HepG2 (cell line): ENCODE measurements at places on chromosomes 5 and 9. TPM values are rescaled to one million over a fixed set of nuclear protein-coding genes. Genes with fewer than 3 reads are reported as not detected.
A peak's percentile ranks its signal among the peaks of the same experiment; 100 is the strongest.

Gene PCDHAC2
- total RNA-seq = not detected in 2 replicates

Gene FRMD3
- 7.7 and 9.6 TPM in 2 replicates for total RNA-seq

Gene GRXCR2
- not detected in 2 replicates for total RNA-seq

DNA sequence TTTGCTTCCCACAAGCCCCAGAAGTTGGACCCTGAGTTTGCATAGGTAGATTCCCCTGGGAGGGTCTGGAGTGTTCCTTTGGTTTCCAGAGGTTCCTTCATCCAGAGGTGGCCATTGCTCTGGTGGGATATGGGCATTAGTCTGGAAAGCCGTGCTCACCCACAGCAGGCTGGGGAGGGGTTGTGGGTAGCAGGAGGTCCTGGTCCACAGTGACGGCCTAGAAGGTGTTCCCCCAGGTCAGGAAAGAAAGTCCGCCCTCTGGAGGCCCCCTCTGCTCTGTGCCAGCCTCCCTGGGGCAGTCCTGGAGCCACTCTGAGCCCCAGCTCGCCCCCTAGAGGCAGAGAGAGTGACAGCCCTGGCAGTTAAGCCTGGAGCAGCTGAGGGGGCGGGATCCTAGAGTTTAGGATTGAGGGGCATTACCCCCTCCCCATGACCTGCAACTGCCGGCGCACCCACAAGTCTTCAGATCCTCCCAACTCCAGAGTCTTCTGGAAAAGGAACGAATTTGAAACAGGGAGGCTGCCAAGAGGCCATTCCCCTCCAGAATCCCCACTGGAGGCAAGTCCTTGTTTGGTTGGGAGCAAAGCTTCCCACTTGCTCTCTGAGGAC is 36.8 kb downstream of the NDST1 start:
- H3K4me3 ChIP-seq = no peak overlapping the region; the same call in 1 of the 2 replicates
- peaks cover 13% of the 10 kb centered on the region; the same call in 1 of the 2 replicates for H3K36me3 ChIP-seq
- peak; percentile 80 for DNase-seq
- peak overlapping the region; percentile 89 for H3K27ac ChIP-seq
- peaks cover 54% of the 10 kb centered on the region for H3K4me1 ChIP-seq

DNA sequence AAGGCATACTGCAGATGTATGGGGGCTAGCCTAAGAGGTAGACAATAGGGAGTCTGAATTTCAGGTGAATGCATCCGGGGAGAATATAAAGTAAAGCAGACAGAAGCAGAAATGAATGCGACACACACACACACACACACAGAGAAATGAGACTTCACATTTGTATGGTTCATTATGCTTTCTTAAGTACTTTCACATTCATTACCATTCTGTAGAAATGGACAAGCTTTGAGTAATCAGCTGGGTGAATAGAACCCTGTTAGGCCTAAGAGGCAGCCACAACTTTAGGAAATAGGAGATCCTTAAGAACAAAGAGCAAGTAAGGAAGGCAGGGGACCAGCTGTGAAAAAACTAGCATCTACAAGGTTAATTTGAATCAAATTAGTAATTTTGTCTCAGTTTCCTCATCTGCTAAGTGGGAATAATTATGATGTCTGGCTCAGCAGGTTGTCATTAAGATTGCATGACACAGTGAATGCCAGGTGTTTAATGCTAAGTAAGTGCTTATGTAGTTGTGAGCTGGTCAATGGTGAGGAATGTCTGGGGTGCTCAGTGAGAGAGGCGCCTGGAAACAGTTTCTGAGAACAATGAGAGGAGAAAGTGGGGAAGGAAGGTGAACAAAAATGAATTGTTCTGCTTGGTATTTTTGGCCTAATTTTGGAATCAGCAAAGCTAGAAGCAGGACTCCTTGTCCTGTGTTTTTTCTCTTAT is 265.8 kb upstream of the CLINT1 start:
- no peaks in the 10 kb centered on the region for H3K4me1 ChIP-seq
- H3K4me3 ChIP-seq = no peak overlapping the region
- no peaks in the 10 kb centered on the region for H3K27me3 ChIP-seq
- no peak overlapping the region for H3K27ac ChIP-seq
- DNase-seq = no peak

DNA sequence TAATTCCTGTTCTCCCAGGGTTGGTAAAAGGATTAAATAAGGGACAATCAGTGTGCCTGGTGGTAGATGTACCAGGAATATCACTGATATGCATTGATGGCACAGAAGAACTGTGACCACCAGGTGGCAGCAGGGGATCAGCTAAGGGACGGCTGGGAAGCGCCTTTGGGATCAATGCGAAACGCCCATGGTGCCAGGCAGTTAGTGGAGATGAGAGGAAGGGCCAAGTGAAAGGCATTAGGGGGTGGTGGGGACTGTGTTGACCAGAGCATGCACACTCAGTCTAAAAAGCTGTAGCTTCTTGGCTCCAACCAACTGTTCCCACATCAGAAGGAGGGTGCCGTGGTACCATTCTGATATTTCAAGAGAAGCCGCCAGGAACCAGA is 55.6 kb downstream of the ARHGEF37 start:
- H3K4me3 ChIP-seq = no peak overlapping the region
- H3K4me1 ChIP-seq = peaks cover 27% of the 10 kb centered on the region
- H3K27me3 ChIP-seq = no peaks in the 10 kb centered on the region
- H3K27ac ChIP-seq = no peak overlapping the region
- DNase-seq = peak; percentile 63

GRCh38 chr5:79702606-79703380 is 13.2 kb downstream of the CMYA5 start:
- H3K27me3 ChIP-seq = no peaks in the 10 kb centered on the region
- H3K27ac ChIP-seq = no peak overlapping the region
- H3K36me3 ChIP-seq = no peaks in the 10 kb centered on the region
- peak; percentile 10 for DNase-seq

Gene APC
- 19.0 and 19.4 TPM in 2 replicates for total RNA-seq

Gene SV2C
- not detected in 2 replicates for total RNA-seq

GRCh38 chr9:92480986-92481633 is 1.2 kb downstream of the ASPN start:
- H3K27ac ChIP-seq = no peak overlapping the region
- no peaks in the 10 kb centered on the region for H3K36me3 ChIP-seq
- H3K4me1 ChIP-seq = peaks cover 13% of the 10 kb centered on the region
- DNase-seq = no peak
- no peaks in the 10 kb centered on the region for H3K27me3 ChIP-seq

Gene C9orf153
- 0.44 TPM in 1 of 2 replicates, not detected in the other for total RNA-seq

Gene GRM6
- total RNA-seq = not detected in 2 replicates

GRCh38 chr9:72039532-72039931 is 20.9 kb downstream of the C9orf57 start:
- H3K4me1 ChIP-seq = peaks cover 39% of the 10 kb centered on the region
- H3K4me3 ChIP-seq = no peak overlapping the region

- no peak overlapping the region for H3K4me3 ChIP-seq
- H3K36me3 ChIP-seq = no peaks in the 10 kb centered on the region
- peaks cover 18% of the 10 kb centered on the region for H3K4me1 ChIP-seq
Measured at GRCh38 chr5:149215478-149216090, 56.1 kb upstream of the AFAP1L1 start.

GRCh38 chr5:139668064-139668880 is 20.1 kb downstream of the CXXC5 start:
- H3K4me3 ChIP-seq = no peak overlapping the region
- no peak overlapping the region for H3K27ac ChIP-seq
- peaks cover 66% of the 10 kb centered on the region for H3K4me1 ChIP-seq
- H3K27me3 ChIP-seq = no peaks in the 10 kb centered on the region
- peaks cover 5% of the 10 kb centered on the region; the same call in 1 of the 2 replicates for H3K36me3 ChIP-seq

Gene ATG12
- total RNA-seq = 45.1 and 46.4 TPM in 2 replicates

Gene FABP6
- total RNA-seq = not detected in 2 replicates

DNA sequence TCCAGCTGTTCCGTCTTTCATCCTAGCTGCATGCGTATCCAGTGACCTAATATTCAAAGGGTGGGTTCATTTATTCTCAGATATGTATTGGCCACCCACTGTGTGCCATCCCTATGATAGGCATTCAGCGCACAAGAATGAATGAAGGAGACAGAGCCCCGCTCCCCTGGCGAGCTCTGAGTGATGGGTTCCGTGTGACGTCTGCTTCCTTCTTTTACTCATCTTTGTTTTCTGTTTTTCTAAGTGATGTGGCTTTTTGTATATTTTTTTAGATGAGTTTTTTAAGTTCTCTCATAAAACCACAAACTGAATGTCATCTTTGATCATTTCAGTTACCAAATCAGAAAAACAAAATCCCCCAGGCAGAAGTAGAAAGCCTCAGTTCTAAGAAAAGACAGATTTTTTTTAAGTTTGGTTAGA is 168.3 kb upstream of the OTULINL start:
- no peaks in the 10 kb centered on the region for H3K4me1 ChIP-seq
- no peak for DNase-seq
- peaks cover 67% of the 10 kb centered on the region; the same call in 2 of the 3 replicates for H3K36me3 ChIP-seq
- H3K27me3 ChIP-seq = no peaks in the 10 kb centered on the region
- no peak overlapping the region for H3K4me3 ChIP-seq

GRCh38 chr5:81768935-81769452 is 18.1 kb upstream of the SSBP2 start:
- peak; percentile 3 for DNase-seq
- no peak overlapping the region for H3K27ac ChIP-seq
- H3K4me1 ChIP-seq = no peaks in the 10 kb centered on the region
- H3K4me3 ChIP-seq = no peak overlapping the region
- H3K36me3 ChIP-seq = no peaks in the 10 kb centered on the region

DNA sequence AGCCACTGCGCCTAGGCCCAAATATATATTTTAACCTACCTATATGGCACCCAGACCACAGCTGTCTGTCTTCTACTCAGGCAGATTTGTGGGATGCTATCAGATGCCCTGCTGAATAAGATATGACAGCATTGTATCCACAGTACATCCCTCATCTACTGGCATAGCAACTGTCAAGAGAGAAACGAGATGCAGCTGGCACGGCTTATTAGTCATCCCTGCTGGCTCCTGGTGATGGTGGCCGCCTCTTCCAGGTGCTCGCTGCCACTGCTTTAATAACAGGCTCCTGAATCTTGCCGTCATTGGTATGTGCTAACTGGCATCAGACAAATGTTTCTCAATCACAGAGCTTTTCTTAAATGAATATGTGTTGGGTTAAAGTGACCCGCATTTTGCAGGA is 34.0 kb downstream of the B4GALT1 start:
- H3K27me3 ChIP-seq = no peaks in the 10 kb centered on the region
- H3K4me1 ChIP-seq = peaks cover 22% of the 10 kb centered on the region
- H3K4me3 ChIP-seq = no peak overlapping the region
- no peak overlapping the region for H3K27ac ChIP-seq

Gene TAF11L10
- not detected in 2 replicates for total RNA-seq

- no peak overlapping the region for H3K4me3 ChIP-seq
- no peaks in the 10 kb centered on the region for H3K27me3 ChIP-seq
- H3K4me1 ChIP-seq = no peaks in the 10 kb centered on the region
Measured at GRCh38 chr5:177336112-177336511, 15.4 kb downstream of the LMAN2 start.

Gene CATSPER3
- 0.14 and 0.33 TPM in 2 replicates for total RNA-seq

Gene C9orf50
- total RNA-seq = not detected in 2 replicates

DNA sequence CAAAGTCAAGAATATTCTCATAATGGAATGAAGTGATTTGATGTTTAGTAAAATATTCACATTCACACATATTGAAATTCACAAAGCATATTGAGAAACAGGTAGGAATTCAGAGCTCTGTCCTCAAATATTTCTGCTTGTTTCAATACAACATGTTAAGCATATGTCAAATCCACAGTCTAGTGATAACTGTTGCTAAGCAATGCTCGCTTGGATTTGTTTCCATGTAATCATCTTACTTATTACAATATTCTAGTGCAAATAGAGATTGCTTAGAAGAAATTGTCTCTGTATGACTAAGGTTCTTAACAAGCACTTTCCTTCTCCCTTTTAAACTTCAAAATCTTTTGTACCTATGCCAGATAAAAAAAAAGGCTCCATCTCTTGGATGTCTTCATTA is 995.7 kb downstream of the CDH18 start:
- no peaks in the 10 kb centered on the region for H3K4me1 ChIP-seq
- H3K36me3 ChIP-seq = no peaks in the 10 kb centered on the region
- H3K27me3 ChIP-seq = no peaks in the 10 kb centered on the region
- DNase-seq = no peak
- no peak overlapping the region for H3K27ac ChIP-seq

Gene ZNF618
- total RNA-seq = 0.06 and 0.07 TPM in 2 replicates

GRCh38 chr9:72772661-72773060 is 180.2 kb downstream of the ALDH1A1 start:
- no peaks in the 10 kb centered on the region for H3K27me3 ChIP-seq
- H3K4me3 ChIP-seq = no peak overlapping the region
- no peaks in the 10 kb centered on the region for H3K4me1 ChIP-seq
- no peak overlapping the region for H3K27ac ChIP-seq
- DNase-seq = no peak

GRCh38 chr9:107928701-107929371 is 439.3 kb upstream of the KLF4 start:
- no peak for DNase-seq
- no peak overlapping the region for H3K4me3 ChIP-seq
- no peaks in the 10 kb centered on the region for H3K4me1 ChIP-seq
- H3K27me3 ChIP-seq = no peaks in the 10 kb centered on the region
- H3K27ac ChIP-seq = no peak overlapping the region
- no peaks in the 10 kb centered on the region for H3K36me3 ChIP-seq

Gene PGM5
- not detected in 2 replicates for total RNA-seq

- no peaks in the 10 kb centered on the region for H3K27me3 ChIP-seq
- no peak overlapping the region for H3K27ac ChIP-seq
- no peak for DNase-seq
Measured at GRCh38 chr5:104170926-104171325, 608.3 kb upstream of the NUDT12 start.

Gene TAF11L5
- not detected in 2 replicates for total RNA-seq

Gene IRGM
- not detected in 2 replicates for total RNA-seq
